ENCODE measurements at places on chromosomes 7 and 10.

DNA sequence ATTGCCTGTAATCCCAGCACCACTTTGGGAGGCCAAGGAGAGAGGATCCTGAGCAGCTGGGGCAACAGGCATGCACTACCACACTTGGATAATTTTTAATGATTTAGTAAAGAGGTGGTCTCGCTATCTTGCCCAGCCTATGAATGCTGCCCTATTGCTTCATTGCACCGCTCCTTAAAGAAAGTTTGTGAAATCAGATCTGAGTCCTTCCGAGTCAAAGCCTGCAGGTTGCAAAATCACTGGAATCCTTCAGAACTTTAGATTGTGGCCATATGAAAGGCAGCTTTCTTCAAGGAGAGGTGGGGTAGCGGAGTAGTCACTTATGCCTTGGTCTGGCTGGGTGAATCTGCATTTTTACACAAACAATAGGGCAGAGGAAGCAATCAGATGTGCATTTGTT lies 166.3 kb downstream of the ARHGAP12 start:
- no peak for DNase-seq

DNA sequence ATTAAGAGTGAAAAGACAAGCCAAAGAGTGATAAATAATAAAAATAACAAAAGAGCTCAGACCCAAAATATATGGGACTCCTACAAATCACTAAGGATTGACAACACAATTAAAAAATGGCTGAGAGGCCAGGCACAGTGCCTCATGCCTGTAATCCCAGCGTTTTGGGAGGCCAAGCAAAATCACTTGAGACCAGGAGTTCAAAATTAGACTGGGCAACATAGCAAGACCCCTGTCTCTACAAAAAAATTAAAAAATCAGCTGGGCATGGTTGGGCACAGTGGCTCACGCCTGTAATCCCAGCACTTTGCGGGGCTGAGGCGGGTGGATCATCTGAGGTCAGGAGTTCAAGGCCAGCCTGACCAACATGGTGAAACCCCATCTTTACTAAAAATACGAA lies 137.3 kb downstream of the IDE start:
- DNase-seq, result no peak

DNA sequence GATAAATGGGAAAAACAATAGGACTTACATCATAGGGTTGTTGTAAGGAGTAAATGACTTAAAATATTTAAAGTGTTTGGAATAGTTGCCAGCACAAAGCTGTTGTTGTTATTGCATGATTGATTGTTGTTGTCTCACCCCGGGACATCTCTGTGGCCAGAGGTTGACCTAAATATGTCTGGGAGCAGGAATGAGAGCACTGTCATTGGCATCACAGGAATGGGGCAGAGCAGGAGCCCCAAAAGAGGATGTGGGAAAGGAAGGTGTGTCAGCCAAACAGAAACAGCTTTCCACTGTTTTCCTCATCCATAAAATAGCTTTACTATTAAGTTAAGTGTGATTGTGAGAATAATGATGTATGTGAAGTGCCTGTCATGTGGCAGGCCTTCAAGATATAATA lies 121.6 kb downstream of the TMEM168 start:
- DNase-seq, result no peak

DNA sequence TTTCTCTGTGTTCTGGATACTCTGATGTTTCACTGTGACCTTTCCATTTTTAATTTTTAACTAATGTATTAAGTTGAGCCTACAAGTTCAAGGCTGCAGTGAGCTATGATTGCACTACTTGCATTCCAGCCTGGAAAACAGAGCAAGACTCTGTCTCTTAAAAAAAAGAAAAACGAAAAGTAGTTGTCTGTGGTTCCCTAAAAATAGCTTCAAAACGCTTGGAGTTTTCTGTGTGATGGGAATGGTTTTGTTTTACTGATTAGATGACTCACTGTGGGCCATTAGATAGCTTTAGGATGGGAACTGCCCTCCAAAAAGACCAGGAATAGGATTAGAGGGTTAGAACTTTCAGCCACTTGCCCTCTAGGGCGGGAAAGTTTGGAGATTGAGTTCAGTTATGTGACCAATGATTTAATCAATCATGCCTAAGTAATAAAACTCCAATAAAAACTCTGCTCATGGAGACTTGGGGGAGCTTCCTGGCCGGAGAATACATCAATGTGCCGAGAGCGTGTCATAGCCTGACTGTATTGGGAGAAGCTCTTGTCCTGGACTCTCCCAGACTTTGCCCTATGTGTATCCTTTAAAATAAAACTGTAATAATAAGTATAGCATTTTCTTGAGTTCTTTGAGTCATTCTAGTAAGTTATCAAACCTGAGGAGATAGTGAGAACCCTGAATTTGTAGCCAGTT lies 147.1 kb downstream of the LYZL1 start:
- DNase-seq, result no peak

GRCh38 chr10:92891885-92892690 lies 43.8 kb downstream of the EXOC6 start:
- DNase-seq, result no peak

DNA sequence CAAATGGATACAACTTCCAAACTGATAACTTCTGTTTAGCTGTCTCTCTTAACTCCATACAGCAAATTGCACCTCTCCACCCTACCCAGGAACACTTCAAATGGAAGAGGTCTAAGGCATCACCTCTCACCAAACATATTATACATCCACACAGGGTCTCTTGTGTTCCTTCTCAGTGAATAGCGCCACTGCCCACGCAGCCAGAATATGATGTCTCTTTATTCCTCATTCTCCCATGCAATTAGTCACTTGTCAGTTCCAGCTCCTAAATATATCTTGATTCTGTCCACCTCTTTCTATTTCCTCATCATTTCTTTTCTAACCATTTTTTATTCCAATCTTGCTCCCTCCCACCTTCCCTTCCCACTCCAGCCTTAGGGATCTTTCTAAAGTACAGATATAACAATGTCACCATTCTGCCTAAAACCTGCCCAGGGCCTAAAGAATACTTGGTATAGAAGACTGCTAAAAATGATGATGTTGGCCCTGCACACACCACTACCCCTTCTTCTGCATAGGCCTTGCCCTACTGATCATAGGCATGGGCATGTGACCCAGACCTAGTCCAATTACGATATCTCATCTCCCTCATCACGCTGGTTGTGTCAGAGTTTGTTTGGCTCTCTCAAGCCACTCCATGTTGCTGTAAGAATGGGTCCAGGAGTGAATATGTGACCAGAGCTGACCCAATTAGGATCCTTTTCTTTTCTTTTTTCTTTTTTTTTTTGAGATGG lies 5.7 kb upstream of the TSPAN14 start:
- no peak for DNase-seq

- DNase-seq, result peak; percentile 9
Observed at GRCh38 chr10:128063736-128064107, 62.5 kb downstream of the MKI67 start.

DNA sequence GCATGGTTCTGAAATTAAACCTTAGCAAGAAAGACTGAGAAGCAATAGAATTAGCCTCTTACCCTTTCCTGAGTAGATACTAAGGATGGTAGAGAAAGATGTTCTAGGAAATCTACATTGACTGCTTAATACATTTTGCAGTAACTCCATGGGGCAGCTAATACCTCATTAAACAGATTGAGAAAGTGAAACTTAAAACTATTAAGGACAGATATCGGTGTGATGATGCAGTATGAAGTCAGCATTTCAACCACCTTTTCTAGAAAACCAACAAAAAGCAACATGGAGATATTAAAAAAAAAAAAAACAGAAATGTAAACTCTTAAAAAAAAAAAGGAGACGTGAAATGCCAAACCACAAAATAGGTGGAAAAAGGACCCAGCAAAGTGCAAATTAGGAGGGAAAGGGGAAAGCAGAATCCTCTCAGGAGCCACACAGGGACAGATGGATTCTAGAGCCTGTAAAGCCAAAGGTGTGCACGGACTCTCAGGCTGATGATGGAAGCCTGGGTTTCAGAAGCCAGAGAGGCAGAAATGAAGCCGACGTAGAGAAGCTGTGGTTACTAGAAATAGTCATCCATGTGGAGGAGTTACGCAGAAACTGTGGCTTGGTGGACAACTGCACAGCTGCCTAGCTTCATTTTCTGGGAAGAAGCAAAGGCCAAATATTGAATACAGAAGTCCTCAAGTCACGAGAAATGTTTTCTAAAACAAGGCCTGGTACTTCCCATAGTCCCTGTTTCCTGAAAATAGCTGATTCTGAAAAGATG lies 38.1 kb upstream of the GPR141 start:
- DNase-seq, result no peak

GRCh38 chr10:71739358-71739900 lies 19.9 kb upstream of the C10orf105 start:
- no peak for DNase-seq

GRCh38 chr10:56605051-56605450 lies 244.0 kb upstream of the ZWINT start:
- DNase-seq, result no peak

DNA sequence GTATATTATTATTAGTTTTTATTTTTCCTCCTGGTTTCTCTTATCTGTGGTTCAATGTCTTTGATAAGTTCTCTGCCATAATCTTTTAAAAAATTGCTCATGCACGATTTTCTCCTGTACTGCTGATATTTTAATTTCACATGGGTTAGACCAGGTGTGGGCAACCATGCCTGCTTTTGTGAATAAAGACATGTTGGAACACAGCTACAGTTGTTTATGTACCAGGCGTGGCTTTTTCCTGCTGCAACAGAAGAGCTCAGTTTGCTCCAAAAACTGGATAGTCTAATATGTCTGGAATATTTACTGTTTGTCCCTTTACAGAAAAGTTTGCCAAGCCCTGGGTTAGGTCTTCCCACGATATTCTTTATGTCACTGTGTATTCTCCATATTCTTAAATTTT lies 105.2 kb downstream of the VWC2 start:
- no peak for DNase-seq

DNA sequence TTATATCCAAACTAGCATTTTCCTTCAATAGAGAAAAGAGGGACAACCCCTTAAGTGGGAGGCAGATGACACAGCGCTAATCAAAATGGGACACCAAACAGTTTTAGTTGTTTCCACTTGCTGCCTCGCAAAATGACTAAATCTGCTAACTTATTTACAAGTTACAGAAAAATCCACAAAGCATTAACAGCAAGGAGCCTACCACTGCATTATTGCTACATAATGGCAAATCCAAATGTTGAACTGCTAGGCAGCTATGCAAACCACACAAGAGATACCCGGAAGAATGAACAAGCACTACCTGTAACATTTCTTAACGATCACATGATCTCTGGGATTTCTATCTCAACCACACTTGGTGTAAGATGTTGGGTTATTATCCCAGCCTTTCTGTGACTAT lies 96.7 kb downstream of the SFMBT2 start:
- no peak for DNase-seq

DNA sequence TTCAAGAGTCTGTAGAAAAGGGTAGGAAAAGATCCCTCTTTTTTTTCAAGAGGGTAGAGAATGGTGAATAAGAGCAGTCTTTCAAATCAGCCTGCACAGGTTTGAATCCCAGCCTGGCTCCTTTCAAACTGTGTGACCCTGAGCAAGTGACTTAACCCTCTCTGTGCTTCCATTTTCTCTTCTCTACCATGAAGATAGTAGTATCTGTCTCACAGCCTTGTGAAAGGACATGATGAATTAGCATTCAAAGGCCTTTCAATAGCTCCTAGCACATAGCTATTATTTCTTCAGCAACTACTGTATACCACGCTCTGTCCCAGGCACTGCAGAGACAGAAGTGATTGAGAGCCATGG lies 25.4 kb downstream of the LEP start:
- no peak for DNase-seq

DNA sequence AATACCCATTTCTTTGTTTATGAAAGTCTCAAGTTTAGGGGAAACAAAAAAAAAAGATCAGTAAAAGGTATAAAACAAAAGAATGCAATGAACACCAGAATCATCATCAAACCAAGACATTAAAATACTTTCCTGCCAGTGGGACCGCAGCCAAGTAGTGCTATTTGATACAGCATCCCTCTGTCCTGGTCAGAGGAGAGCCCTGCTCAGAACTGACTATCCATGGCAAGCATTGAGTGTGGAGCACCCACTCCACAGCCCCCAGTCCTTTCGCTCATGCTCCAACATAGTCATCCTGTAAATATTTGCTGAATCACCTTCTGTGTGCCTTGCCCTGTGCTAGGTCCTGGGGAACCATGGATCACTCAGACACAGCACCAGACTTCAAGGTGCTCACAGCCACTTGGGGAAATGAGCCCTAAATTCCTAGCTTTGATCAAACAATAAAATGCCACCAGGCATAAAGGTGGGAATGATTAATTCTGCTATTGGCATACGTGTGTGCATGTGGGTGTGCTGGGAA lies 213.6 kb upstream of the TBX20 start:
- DNase-seq, result no peak

DNA sequence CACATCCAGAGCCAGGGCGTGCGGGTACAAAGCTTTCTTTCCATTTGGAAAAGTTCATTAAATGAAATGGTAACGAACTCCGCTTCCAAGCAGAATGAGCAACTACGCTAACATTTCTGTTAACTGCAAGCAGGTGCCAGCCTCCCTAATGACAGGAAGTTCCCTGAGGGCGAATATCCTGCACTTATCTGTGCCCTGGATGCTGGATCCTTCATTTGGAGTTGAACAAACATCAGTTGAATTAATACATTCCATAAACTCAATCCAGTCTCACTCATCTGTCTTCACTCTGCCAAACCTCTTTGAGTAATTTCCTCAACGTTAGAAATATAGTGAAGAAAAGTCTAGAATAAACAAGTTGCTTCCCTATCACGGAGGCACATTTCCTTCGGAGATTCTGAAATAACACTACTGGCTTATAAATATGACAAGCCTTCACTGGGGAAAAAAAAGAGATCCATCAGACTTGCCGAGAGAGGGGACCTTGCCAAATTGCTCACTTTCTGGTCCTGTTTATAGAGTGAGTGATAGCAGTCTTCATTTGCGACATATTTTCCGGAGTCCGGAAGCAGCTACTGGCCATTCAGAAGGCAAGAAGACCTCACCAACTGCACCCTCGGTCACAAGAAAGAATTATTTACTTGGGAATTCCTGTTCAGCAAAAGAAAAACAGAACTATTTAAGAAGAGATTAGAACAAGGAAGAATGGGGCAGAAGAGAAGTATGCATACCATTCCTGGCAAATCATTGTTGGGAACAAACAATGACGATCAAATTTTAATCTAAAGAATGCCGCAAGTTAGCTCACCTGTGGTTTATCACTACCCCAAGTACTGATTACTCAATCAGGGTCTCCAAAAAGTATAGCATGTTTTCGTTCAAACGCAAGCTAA lies 196.4 kb downstream of the FAM107B start:
- DNase-seq, result no peak

GRCh38 chr10:101816376-101816775 lies 1.9 kb downstream of the OGA start:
- no peak for DNase-seq

- DNase-seq, result no peak
Observed at GRCh38 chr10:102704915-102705314, 9.3 kb downstream of the ARL3 start.

All from CD4-positive, alpha-beta T cell treated with Interleukin-4 for 4 hours (primary cell).